Activated CD4-positive, alpha-beta T cell treated with anti-CD3 and anti-CD28 coated beads, Interleukin-2, amount 50 U/mL, for 48 hours (primary cell): ENCODE measurements at places on chromosomes 2 and 18.

GRCh38 chr18:59512025-59512755 lies 153.1 kb upstream of the LMAN1 start:
- no peak for DNase-seq

GRCh38 chr2:142629193-142629592 lies 248.3 kb upstream of the KYNU start:
- no peak for DNase-seq

GRCh38 chr2:75523313-75524275 lies 37.1 kb downstream of the EVA1A start:
- peak; percentile 10 for DNase-seq

GRCh38 chr18:60549338-60549960 lies 176.9 kb upstream of the MC4R start:
- no peak for DNase-seq

DNA sequence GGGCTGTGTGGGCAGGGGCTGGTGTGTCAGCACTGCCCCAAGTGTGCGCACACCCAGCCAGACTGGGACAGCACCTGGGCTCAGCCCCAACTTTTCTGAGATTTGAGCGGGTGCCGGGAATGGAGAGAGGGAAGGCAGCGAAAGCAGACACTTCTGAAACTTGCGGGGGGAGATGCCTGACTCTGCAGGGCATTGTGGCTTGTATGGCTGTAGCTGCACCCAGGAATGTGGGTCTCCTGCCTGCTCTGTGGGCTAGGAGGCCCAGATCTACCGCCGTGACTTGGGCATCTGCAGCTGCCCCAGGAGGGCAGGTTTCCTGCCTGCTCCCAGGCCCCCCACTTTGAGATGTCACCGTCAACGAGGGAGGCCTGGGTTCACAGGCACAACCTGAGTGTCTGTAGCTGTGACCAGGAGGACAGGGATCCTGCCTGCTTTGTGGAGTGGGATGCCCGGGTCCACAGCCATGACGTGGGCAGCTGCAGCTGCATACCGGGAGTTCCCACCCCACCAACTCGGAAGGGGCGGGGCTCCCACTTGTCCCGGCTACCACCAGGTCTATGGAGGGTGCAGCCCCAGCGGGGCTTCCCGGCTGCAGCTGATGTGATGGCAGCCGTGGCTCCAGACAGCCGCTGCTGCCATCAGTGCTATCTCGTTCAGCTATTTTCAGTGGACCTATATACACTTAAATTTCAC lies 95.3 kb downstream of the DOK6 start:
- no peak for DNase-seq

DNA sequence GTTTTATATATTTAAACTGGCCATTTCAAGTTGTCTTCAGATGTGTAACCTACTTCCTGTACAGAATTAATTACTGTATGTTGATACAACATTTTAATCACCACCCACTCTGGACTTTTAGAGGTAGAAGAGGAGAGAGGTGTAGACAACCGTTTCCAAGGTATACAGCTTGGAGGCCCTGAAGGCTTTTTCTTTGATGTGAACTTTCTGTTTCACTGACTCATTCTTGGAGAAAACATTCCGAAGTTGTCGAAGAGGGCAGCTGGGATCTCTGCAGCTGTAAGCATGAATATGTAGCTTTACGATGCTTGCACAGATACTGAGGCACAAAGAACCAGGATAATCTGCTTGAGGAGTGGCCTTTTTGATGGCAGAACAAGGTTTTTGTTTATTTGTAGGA lies 137.0 kb downstream of the NCKAP5 start:
- no peak for DNase-seq

GRCh38 chr18:35409911-35410310 lies 32.8 kb upstream of the ZNF396 start:
- DNase-seq, result no peak

DNA sequence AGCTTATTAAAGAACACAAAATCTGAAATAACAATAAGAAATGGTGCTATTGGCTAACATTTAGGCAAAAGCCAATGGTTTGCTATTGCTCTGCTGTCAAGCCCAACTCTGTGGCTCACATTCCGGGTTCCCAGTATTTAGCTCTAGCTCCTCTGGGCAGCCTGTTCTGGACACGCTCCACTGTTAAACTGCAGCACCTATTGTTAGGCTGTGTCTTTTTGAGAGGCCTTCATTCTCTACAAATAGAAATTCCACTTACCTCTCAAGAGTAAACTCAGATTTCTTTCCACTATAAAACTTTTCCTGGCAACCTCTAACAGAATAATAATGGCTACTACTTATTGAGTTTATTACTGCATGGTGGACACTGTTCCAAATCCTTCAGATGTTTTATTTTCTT lies 3.7 kb upstream of the KLHL14 start:
- DNase-seq, result no peak

DNA sequence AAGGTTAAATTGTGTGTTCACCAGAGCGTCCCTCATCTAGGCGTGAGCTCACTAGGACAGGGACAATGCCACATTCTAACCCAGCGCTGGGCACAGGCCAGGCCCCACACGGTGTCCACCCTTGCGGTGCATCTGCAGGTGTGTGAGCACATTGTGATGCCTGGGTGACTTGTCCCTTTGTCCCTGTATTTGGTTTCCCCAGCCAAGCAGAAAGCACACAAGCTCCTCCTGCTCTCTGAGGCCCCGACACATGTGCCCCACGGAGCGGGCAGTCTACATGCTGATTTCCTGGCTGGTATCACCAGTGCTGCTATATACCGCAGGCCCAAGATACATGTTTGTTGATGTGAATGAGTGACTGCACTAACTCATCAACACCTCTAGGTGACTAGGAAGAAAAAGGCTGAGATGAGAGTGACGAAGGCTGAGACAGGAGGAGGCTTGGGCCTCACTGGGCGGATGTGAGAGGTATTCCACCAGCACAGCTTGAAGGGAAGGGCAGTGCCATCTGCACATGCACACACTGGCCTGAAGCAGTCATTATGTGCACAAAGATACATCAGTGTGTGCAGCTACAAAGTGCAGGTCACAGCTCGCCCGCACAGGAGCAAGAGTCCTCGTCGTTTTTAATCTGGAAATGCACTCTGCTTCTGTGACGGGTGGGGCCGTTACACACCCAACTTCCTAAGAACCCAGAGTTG lies 205.9 kb downstream of the EIPR1 start:
- DNase-seq, result no peak

DNA sequence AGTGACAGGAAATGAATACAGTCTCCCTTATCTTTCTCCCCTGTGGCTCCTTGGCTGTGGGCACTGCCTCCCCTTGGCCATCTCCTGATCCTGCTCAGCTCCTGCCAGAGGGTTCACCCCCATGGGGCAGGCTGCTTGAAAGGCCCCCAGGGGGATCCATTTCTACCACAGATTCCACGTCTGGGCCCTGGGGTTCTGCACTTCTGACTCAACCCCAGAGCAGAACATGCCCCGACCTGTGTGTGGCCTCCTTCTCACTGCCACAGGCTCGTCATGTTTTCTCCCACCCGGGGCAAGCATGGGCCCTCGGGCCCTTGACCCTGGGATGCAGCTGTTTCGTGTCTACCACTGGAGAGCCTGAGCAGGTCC lies 122.2 kb downstream of the ACKR3 start:
- DNase-seq, result no peak

DNA sequence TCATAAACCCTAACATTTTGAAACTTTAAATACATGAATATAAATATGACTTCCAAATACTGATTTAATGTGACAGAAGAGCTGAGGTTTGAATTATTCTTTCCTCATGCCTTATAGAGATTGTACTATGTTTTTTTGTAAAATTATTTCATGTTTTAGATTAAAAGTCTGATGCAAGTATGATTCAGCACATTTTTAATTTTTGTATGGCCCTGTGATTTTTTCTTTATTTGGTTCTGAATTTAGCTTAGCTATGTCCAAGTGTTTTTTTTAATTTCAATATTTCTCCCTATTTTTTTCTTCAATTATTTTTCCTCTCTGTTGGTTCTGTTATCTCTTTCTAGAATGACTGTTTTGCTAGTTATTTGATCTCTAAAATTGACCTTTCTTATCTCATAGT lies 552.1 kb downstream of the XIRP2 start:
- no peak for DNase-seq

GRCh38 chr2:116719836-116720235 lies 1094.7 kb upstream of the DDX18 start:
- no peak for DNase-seq

DNA sequence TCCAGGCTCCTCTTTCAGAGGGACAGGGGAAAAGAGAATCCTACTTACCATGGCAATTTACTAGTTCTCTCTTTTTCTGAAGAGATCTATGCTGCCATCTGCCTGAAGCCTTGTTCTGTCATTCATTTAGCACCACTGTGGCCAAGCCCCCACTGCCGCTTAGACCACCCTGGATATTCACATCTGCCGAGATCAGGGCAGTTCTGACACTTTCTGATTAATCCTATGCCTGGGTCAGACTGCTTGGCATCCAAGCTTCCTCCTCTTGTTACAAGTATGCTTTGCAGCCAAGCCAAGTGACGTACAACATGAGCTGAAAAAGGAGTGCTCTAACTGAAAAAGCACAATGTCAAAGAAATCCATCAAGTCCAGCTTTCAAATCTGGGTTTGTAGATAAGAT lies 332.6 kb downstream of the SUCLG1 start:
- no peak for DNase-seq
